CD14-positive monocyte (primary cell): ENCODE measurements at places on chromosomes 13 and 19. TPM values are rescaled to one million over a fixed set of nuclear protein-coding genes. Genes with fewer than 3 reads are reported as not detected.

- DNase-seq: peak; percentile 99
Observed at GRCh38 chr19:18514800-18515682, 6.8 kb downstream of the ELL start.

DNA sequence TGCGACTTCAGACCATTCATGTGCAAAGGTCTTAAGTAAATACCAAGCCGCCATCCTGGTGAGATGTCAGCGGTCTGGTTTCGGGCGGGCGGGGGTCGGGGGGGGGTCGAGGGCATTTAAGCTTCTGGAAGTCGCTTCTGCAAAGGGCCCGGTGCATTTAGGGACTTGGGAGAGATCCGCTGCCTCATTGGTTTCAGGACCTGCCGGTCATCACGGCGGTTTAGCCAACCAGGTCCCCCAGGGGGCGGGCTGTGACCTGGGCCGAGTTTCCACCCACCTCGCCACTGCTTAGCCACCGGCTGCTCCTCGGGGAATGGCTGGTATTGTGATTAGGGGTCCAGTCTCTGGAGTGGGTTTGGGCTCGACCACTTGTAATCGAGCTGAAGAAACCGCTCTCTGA is 7.8 kb downstream of the ANKLE1 start:
- DNase-seq: peak; percentile 55

- no peak for DNase-seq
Observed at GRCh38 chr19:15114153-15114540, 6.9 kb downstream of the SYDE1 start.

DNA sequence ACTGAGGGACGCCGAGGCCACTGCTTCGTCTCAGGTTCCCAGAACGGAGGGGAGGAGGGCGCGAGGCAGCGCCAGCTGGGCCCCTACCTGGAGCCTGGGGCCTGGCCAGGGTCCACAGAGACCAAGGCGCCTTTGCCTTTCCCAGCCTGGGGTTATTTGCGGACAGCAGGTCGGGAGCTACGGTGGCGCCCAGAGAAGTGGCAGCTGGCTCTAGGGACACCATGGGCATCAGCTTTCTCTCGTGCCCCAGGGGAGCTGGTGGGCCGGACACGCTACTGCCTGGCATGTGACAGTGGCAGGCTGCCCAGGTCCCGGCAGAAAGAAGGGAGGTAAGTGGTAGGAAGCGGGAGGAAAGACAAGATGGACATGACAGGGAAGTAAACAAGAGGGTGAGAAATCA is 19.0 kb downstream of the AKT2 start:
- no peak for DNase-seq

PTPRS gene
- polyA plus RNA-seq: 0.03 TPM in 1 of 2 replicates, not detected in the other

DNA sequence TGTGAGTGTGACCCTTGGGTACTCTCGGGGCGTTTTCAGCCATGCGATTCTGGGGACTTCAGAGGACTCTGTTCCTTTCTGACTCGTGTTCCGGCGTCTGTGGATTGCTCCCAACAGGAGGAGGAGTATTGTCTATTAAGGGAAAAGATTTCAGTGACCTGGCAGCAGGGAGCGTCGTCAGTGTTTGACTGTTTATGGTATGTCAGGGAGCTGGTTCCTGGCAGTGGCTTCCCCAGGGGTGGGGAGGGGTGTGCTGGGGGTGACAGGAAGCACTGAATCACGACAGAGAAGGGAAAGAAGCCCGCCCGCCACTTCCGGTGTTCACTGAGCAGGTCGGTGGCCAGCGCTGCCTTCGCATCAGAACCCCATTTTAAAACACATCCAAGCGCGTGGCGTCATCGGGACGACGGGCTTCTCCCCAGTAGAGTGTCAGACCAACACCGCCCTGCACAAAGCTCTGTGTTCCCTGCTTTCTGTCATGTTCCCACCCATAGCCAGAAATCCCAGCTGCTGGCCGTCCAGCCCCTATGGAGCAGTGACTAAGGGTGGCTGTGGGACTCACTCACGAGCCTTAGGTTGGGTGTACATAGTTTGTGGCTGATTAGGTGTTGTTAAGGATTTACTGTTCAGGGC is 33.8 kb downstream of the COL4A2 start:
- DNase-seq: peak; percentile 21

ERVK3-1 gene
- 38.8 TPM for polyA plus RNA-seq

DNA sequence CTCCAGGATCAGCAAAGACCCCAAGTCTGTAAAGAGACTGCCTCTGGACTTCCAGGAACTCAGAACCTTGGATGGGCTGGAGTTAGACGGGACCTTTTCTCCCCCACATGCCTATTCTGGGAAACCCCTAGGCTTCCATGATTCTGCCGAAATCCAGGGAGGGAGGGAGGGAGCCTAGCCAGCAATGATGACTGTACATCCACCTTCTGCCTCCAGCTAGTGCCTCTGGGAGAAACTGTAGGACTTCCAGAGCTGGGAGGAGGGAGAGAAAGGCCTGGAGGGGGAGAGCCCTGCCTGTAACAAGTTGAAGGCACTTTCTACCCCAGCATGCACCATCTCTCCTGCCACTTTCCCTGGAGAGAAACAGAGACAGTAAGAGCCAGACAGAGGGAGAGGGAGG is 6.0 kb upstream of the HAS1 start:
- no peak for DNase-seq

GRCh38 chr13:34933349-34933748 is 8.7 kb upstream of the NBEA start:
- DNase-seq: no peak

GRCh38 chr13:48682436-48682835 is 28.7 kb downstream of the CYSLTR2 start:
- peak; percentile 41 for DNase-seq

- no peak for DNase-seq
Observed at GRCh38 chr19:17642656-17643055, 45.5 kb downstream of the UNC13A start.
